ENCODE measurements at places on chromosomes 2 and 18.

DNA sequence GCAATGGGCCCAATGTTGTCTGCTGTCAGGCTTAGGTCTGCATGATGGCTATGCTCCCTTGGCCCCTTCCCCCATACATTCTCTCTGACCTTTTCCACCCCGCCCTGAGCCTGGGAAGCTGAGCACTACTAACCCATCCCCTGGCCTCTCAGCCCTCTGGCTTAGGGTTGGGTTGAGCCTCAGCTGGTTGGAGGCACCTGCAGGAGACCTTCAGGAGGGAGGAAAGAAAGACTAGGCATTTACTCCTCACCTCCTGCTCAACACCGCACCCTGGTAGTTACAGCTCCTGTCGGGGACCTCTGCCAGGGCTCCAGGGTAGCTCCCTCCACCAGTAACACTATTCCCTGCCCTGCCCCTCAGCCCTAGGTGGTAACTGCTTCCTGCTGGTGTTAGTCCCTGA lies 80.5 kb downstream of the GALNT14 start:
- DNase-seq = no peak

DNA sequence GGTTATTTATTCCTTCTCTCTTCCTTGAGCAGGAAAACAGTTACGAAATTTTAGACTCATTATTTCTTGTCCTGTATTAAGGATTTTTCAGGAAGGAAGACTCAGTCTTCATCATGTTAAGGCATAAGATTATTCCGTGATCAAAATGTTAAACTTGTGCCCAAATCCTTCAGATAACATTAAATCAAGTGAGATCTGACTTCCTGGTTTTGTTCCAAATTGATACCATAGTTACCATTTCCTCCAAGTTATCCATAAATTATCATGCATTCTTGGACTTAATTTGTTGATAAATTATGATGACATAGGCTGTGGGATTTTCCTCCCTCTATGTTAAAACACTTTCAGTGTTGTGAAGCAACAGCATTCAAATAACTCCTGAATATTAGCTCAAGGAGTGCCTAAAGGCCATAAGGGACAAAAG lies 31.9 kb downstream of the EFEMP1 start:
- DNase-seq = no peak

GRCh38 chr2:113895301-113895700 lies 5.4 kb downstream of the ACTR3 start:
- no peak for DNase-seq

DNA sequence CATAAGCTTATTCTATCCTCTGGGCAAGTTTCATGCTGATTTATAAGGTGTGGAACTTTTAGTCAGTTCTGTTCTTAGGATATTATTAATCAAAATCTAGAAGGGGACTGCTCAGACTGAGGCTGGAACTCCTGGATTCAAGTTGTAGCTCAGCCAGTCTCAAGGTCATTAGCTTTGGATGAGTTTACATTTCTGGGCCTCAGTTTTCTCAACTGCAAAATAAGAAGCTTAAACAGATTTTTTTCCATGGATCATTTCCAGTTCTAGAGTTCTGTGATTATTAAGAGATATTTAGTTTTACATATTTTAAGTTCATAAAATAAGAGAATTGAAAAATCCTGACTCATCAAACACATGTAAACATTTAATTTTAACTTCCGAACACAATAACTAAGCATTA lies 442.5 kb upstream of the PKDCC start:
- DNase-seq = no peak

DNA sequence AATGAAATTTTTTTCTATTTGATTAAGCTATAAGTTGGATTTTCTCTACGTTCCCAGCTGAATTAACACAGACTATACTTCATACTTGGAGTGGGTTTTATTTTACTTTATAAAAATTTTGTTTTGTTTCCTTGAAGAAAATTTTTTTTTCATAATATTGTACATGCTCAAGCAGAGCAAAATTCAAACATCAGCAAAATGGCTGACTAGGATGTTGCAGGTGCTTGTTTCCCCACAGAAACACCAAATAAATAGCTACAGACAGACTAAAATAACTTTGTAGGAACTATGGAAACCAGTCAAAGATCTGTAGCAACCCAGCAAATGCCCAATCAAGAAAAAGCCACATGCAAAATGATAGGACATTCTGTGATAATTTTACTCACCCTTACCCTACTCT lies 82.3 kb downstream of the CCDC138 start:
- no peak for DNase-seq

- DNase-seq = peak; percentile 16
These were observed 47.1 kb downstream of the SPTBN1 start for GRCh38 chr2:54503192-54503591.

- DNase-seq = no peak
These were observed 233.2 kb upstream of the TCF4 start for GRCh38 chr18:55821219-55821618.

DNA sequence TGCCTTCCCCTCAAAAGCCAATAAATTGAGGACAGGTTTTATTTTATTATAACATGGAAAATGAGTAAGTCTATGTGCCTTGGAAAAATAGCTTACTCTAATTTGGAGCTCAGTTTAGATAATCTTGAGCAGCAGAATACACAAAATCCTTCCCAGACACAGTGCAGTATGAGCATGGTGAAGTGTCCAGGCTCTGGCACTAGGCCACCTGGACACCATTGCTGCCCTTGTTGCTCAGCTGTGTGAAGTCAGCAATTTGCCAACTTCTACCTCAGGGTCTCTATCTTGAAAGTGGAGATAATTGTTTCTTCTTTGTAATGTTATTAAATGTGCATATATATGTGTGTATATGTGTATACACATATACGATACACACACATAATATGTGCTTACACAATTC lies 104.9 kb upstream of the CAVIN2 start:
- DNase-seq = no peak

DNA sequence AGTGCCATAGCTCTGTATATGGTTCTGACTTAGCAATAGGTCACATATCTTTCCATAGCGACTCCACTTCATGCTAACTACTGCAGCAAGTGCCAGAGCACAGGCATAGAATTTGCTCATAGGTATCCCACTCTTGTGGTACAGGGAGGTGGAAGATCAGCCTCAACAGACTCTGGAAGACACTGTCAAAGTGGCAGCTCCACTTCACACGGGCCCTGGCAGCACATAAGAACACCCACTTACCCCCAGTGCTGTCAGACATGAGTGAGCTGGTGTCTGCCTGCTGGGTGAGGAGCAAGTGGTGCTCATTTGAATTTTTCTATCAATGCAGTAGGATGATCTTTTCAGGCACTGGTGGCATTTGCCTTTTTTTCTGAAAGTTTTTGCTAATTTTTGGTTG lies 48.6 kb downstream of the BCL2L11 start:
- DNase-seq = no peak

DNA sequence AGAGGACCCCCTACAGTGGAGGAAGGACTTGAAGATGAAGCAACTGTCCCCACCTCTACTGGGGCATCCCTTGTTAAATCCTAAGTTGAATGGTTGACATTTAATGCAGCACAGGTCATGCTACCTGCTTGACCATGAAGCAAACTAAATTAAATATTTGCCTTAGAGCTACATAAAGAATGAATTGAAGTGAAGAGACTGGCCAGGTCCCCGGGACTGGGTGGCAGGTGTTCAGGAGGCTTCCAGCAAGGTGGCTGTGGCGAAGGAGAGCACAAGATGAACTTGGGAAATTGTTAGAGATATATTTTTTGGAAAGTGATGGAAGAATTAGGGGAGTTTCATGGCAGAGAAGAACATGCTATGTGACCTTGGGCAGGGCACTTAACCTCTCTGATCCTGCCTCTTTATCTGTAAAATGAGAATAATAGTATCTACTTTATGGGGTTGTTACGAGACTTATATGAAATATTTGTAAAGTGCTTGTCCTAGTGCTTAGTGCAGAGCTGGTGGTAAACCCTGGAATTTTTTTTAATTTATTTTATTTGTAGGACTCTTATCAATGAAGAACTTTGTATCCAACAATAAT lies 37.3 kb downstream of the EFR3B start:
- DNase-seq = no peak

GRCh38 chr18:58761970-58762780 lies 90.9 kb downstream of the MALT1 start:
- no peak for DNase-seq

DNA sequence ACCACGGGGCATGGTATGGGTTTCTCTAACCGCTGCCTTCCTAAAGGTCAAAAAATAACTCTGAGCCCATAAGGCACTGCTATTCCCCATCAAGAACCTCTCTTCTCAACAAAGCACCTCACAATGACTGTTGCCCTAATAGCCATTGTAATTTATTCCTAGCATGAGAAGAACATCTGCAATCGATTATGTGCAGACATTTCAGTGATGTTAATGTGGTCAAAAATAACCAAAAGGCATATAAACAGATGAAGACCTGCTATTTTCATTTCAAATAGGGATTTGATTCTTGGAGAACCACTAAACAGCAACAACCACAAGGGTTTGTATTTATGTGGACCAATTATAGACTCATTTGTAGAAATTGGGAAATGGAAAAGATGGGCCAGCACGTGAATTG lies 356.6 kb downstream of the FBXO15 start:
- DNase-seq = no peak

DNA sequence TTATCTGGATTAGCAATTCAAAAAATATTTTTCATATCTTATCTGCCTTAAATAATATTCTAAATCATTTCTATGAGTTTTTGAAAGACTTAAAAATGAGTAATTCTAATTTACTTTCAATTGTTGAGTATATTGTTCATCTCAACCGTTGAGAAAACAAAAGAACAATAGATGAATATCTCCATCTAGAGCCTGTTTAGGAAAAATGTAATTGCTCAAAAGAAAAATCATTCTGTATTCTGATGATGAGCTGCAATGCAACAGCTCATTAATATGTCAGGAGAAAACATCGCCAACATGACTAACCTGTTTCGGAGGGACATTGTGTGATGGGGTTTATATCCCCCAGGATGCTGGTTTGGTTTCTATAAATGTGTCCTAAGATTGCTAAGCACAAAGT lies 417.6 kb downstream of the SUCLG1 start:
- no peak for DNase-seq

DNA sequence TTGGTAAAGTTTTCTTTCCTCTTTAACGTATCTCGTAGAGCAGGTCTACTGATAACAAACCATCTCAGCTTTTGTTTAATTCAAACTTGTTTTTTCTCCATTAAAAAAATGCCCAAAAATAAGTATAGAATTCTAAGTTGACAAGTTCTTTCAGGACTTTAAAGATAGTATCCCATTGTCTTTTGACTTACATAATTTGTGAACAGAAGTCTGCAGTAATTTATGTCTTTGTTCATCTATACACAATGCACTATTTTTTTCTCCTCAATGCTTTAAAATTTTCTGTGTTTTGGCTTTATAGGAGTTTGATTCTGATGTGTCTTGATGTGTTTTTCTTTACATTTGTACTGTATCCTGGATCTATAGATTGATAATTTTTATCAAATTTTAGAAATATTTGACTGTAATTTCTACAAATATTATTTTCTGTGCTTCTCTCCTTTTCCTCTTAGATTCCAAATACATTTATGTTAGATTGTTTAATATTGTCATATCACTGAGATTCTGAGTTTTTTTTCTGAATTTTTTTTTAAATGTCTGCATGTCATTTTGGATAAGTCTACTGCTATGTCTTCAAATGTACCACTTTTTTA lies 143.3 kb downstream of the FTCDNL1 start:
- DNase-seq = no peak

DNA sequence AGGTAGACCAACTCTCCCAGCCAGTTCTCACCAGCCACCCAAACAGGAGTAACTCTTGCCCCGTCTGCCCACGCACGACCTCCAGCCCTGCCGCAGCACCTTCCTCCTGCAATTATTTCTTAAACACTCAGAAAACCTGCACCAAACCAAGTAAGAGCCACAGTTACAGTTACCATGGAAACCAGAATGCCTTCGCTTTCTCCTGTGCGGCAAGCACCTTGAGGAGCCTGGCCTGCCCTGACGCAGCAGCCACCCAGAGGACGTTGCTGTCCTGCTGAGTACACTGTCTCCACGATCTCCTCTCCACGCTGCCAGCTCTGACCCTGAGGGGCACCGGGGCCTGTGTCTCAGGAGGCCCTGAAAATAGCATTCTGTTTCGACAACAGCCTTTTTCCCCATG lies 94.3 kb upstream of the SMIM21 start:
- DNase-seq = no peak
